ENCODE measurements at places on chromosomes 2 and 18.

DNA sequence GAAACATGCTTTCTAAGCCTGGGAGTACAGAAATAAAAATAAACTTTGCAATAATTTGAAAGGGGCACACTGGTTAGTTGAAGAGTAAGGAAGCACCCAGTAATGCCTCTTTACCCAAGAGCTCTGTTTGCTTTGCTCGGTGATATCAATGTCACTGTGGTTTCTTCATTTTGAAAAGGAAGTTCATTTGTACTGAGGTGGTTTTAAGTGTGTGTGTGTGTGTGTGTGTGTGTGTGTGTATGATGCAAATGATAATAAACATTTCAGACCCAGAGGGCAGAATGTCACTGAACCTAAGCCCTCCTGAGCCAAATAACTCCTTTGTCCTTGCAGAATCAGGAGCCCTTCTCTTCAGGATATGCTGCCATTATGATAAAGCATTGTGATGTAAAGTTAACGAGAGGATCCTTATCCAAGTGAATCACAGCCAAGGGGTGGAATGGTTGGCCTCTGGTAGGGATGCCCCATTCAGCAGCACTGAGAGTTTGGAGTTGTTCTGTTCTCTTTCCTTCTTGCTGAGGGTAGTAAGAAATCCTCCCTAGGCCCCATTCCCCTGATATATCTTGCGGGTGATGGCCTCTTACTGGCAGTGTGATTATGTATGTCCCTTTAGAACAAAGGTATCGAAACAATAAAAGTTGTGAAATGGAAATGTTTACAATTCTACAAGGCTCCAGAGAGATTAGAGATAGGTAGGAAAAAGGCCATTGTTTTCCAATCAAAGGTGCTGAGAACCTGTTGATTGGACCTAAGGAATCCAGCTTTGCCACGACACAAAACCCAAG is 7.6 kb downstream of the ITGA6 start:
- no peak for DNase-seq

GRCh38 chr18:23207994-23208393 is 72.7 kb downstream of the CABLES1 start:
- no peak for DNase-seq

DNA sequence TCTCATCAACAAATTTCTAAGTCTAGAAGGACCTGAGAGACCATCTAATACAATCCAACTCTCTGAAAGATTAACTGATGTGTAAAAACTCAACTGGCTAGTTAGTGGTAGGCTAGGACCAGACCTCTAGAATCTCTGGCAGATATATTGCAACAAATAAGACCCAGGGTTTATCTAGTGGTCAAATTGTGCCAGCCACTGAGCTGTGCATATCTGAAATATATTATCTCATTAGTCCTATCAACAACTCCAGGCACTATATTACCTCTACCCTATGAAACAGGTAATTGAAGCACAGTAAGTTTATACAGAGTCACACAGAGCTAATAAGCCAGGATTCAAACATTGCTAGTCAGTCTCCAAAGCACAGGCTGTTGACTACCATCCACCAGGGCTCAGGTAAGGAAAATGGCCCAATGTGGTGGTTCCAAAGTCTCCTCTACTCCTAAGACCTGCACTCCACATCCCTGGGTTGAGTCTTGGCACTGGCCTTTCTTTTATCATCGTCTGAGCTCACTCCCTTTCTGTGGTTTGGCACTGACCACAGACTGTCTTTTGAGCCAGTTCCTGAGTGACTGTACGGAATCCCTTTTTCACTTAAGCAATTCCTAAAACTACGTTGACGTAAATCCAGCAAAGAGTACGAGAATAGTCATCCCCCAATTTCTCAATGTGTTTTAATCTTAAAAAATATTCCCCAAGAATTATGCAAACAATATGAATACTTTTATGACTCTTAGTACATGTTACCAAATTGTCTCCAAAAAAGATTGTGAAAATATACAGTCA is 11.9 kb upstream of the PID1 start:
- no peak for DNase-seq

GRCh38 chr2:7025082-7025481 is 107.9 kb downstream of the RNF144A start:
- DNase-seq: no peak

- no peak for DNase-seq
These were observed 41.1 kb upstream of the NAB1 start for GRCh38 chr2:190607657-190608357.
